H9 (cell line): ENCODE measurements at places on chromosomes 3 and 15.

DNA sequence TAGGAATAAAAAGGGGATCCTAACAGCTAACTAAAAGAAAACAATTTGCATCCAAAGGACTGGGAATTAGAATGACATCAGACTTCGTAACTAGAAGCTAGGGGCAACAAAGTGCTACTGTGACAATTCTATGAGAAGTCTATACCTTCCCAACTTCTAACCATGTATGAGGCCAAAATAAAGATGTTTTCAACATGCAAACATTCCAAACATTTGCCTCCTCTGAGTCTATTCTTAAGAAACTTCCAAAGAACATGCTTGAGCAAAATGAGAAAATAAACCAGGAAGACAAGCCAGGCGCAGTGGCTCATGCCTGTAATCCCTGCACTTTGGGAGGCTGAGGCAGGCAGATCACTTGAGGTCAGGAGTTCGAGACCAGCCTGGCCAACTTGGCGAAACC lies 13.1 kb upstream of the RNF7 start:
- no peak for DNase-seq

DNA sequence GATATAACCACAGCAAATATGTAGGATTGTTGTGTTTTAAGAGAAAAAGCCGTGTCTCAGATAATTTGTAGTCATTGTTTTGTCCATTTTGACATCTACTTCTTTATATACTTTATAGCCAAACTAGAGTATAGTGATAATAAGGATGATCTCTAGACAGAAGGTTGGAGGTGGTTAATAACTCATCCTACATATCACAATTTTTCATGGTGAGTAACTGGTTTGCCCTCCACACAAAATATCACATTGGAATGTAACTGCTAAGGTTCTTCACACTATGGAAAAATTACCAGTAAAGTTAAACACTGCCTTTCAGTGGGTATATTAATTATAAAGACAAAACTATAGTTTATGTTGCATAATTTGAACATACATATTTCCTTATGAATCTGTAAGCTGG lies 380.7 kb downstream of the LPP start:
- DNase-seq = no peak

DNA sequence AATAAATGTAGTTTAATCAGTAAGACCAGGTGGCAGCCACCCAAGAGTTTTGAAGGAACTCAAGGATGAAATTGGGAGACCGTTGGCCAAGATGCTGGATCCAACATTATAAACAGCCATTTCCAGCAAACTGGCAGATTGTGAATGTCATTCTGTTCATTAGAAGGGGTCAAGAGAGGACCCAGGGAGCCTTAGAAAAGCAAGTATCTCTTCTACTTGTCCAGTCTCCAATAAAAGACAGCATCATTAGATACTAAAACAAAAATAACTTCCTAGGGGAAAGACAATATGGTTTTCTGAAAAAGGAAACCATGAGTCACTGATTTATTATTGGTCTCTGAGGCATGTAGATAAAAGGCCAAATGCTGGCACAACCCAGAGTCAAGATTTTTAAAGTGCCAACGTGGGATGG lies 67.9 kb downstream of the GADL1 start:
- no peak for DNase-seq

- DNase-seq = no peak
Observed at GRCh38 chr3:65922441-65922840, 116.3 kb downstream of the MAGI1 start.

- no peak for DNase-seq
Observed at GRCh38 chr3:67688231-67688630, 33.8 kb upstream of the SUCLG2 start.
